ENCODE measurements at places on chromosomes 11 and 22. TPM values are rescaled to one million over a fixed set of nuclear protein-coding genes. Genes with fewer than 3 reads are reported as not detected.

Gene A4GALT
- total RNA-seq, result 0.49 TPM

Gene SCGB1C1
- total RNA-seq, result not detected

Gene CCDC81
- 2.5 TPM for total RNA-seq

Gene C22orf15
- total RNA-seq, result 0.25 TPM

Gene ANO3
- 4.2 TPM for total RNA-seq

Gene MMP27
- total RNA-seq, result not detected

Gene EHF
- total RNA-seq, result 0.25 TPM

Gene TREH
- not detected for total RNA-seq

Gene MMP1
- not detected for total RNA-seq

Gene CBX7
- 4.7 TPM for total RNA-seq

Gene F2
- not detected for total RNA-seq

Gene NF2
- 34.9 TPM for total RNA-seq

Gene OLFML1
- 1.2 TPM for total RNA-seq

Gene PATE4
- not detected for total RNA-seq

Gene CYTH4
- 0.98 TPM for total RNA-seq

Gene GAL3ST1
- 0.74 TPM for total RNA-seq

Gene DSCAML1
- 9.1 TPM for total RNA-seq

Gene MYRF
- total RNA-seq, result 1.2 TPM

Gene OR10D3
- total RNA-seq, result not detected

Gene MAFF
- 2.0 TPM for total RNA-seq

Gene APOBEC3B
- not detected for total RNA-seq

Gene TSGA10IP
- not detected for total RNA-seq

Gene CNTF
- 1.2 TPM for total RNA-seq

Gene KIRREL3
- total RNA-seq, result 19.7 TPM

Gene YPEL4
- 3.7 TPM for total RNA-seq

Gene NTM
- 125 TPM for total RNA-seq

Gene ATP6V1E1
- 80.6 TPM for total RNA-seq

Gene TTC38
- total RNA-seq, result 6.4 TPM

Gene FOLR2
- 3.9 TPM for total RNA-seq

Gene C1QTNF4
- 16.7 TPM for total RNA-seq

Gene CSF2RB
- 0.49 TPM for total RNA-seq

Gene NXPE4
- total RNA-seq, result not detected

Gene PANX3
- 0.25 TPM for total RNA-seq

Gene BID
- 39.8 TPM for total RNA-seq

Gene CSTF3
- 42.8 TPM for total RNA-seq

Gene RAB36
- 4.9 TPM for total RNA-seq

Gene C11orf97
- 0.49 TPM for total RNA-seq

Gene CHEK1
- 9.8 TPM for total RNA-seq

Gene CCDC15
- total RNA-seq, result 2.7 TPM

Gene OR52N5
- total RNA-seq, result under 0.01 TPM

Gene TECTA
- 2.2 TPM for total RNA-seq

Gene ESAM
- total RNA-seq, result 6.1 TPM

Gene MB
- not detected for total RNA-seq
